Islet precursor cell (in vitro differentiated cells): ENCODE measurements at places on chromosomes 1 and 21.
A peak's percentile ranks its signal among the peaks of the same experiment; 100 is the strongest.

DNA sequence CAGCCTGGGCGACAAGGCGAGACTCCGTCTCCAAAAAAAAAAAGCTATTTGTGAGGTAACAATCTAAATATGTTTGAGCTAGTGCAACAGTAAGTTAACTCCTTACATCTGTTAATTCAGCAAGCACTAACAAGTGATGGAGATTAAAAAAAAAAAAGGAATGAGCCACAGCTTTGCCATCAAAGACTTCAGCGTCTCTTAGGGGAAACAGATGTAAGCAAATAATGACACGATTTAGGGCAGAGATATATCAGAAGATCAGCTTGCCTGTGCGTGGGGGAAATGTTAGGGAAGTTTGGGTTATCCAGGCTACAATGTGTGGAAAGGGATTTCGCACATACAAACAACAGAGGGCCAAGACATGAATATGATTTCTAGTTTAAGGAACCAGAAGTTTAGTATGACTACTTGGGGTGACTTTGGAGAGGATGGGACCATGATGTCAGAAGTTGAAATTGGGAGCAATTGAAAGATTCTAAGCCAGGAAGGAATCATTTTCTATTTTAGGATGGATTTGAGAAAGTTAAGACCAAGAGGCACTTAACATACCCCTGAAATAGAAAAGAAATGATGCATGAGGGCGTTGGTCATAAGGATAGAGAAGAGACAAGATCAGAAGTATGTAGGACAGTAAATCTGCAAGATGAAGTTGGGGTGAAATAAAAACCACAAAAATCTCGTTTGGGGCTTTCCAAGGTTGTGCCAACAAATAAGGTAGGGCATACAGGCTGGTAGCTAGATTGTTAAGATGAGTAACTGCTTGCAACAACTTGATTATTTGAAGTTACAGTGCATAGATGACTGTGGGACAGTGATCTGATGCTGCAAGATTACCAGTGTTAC lies 2.4 kb upstream of the BRWD1 start:
- DNase-seq = no peak

GRCh38 chr1:66415866-66416265 lies 118.1 kb upstream of the SGIP1 start:
- DNase-seq = no peak

GRCh38 chr1:177914603-177915002 lies 55.3 kb downstream of the SEC16B start:
- DNase-seq = no peak

- DNase-seq = no peak
Observed at GRCh38 chr1:242086706-242087105, 87.8 kb upstream of the MAP1LC3C start.

DNA sequence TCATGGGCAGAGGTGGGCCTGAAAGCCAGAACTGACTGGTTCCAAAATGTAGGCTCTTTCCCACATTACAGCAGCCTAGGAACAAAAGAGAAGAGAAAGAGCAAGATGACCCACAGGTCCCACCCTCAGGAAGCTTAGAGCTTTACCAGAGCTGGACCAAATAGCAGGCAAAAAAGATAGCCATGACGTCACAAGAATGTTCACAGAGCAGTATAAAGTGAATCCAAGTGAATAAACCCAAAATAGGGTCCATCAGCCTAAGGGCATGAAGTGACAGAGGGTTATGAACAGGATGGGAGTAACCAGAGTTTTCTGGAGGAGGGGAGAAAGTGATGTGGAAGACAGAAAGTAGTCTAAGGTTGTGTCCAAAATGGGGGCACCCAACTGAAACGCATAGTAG lies 221.2 kb downstream of the KCNH1 start:
- DNase-seq = no peak

- DNase-seq = no peak
Observed at GRCh38 chr1:156384007-156384406, 15.0 kb downstream of the RHBG start.

DNA sequence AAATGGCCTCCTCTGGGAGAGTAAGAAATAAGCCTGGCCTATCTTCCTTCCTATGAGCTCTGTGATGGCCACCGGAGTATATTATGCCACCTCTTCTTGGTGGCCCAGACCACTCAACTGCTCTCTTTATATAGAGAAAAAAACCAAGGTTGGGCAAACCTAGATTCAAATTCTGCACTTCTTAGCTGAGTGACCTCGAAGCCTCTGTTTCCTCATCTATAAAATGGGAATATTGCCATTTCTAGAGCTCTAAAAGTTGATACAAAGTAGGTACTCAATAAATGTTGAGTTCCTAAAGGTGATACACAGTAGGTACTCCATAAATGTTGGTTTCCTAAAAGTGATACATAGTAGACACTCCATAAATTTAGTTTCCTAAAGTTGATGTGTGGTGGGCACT lies 120.7 kb downstream of the HLCS start:
- DNase-seq = no peak

DNA sequence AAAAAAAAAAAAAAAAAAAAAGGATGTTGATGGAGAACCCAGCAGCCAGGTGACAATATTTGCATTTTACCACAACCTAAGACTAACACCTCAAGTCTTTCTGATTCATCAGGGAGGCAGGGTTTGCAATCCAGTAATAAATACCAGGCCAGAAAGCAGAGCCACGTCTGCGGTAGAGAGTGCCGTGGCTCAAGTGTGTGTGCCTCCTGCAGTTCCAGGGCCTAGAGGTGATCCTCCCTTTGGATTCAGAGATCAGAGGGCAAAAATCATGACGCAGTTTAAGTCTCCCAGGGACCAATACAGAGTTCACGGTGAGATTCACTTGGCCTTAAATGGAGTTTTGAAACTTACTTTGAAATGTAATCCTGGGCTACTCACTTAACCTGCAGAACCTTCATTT lies 34.9 kb downstream of the TMCO4 start:
- no peak for DNase-seq

GRCh38 chr1:209375671-209376365 lies 207.7 kb upstream of the CAMK1G start:
- DNase-seq = no peak

- DNase-seq = no peak
Observed at GRCh38 chr1:155260276-155260675, 1.9 kb downstream of the SCAMP3 start.

- no peak for DNase-seq
Observed at GRCh38 chr1:93519199-93519829, 71.4 kb downstream of the FNBP1L start.

DNA sequence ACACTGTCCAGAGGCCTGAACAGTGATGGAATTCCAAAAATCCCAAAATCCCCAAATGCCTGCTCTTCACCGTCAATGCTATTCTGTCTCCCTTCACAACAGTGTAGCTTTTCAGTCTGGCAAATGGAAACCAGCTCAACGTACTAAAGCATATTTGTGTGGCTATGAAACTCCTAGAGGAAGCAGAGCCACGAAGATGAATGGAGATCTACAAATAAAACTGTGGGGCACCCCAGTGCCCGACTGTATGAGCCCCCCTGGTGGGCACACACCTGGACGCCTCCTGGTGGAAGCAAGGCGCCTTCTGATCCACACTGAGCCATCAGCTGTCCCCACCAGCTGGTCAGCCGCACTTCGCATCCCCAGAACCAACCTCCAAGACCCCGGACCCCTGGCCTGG lies 129.1 kb upstream of the SOD1 start:
- DNase-seq = no peak

- no peak for DNase-seq
Observed at GRCh38 chr1:3912809-3913685, 13.0 kb upstream of the C1orf174 start.

DNA sequence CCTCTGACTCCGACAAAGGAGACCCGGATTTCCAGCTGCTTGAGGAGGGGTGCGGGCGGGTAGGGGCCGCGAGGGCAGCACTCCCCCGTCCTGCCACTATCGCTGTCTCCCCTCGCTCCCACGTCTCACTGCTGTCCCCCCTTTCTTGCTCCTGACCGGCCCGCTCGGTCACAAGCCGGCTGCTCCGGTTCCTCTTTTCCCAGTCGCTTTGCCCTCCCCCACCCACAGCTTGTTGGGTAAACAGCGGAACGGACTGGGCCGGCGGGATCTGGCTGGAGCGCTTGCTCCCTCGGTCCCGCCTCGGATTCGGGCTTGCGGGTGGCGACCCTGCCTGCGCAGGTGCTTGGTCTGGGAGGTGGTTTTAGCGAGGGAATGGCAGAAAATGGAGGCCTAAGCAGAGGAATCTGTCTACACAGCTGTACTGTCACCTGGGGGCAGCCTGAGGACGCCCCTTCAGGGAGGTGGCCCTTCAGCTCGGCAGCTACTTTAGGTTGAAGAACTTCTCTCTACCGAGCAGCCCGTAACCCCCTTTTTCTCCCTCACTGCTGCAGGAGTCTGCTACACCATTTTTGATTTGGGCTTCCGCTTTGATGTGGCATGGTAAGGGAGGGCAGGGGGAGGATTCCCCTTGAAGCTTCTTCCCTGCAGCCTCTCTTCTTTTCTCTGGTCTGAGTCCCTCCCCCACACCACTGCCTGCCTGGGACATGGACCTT lies 645 bp downstream of the ATP6V0B start:
- no peak for DNase-seq

GRCh38 chr1:204087893-204088528 lies 15.1 kb downstream of the SOX13 start:
- no peak for DNase-seq

DNA sequence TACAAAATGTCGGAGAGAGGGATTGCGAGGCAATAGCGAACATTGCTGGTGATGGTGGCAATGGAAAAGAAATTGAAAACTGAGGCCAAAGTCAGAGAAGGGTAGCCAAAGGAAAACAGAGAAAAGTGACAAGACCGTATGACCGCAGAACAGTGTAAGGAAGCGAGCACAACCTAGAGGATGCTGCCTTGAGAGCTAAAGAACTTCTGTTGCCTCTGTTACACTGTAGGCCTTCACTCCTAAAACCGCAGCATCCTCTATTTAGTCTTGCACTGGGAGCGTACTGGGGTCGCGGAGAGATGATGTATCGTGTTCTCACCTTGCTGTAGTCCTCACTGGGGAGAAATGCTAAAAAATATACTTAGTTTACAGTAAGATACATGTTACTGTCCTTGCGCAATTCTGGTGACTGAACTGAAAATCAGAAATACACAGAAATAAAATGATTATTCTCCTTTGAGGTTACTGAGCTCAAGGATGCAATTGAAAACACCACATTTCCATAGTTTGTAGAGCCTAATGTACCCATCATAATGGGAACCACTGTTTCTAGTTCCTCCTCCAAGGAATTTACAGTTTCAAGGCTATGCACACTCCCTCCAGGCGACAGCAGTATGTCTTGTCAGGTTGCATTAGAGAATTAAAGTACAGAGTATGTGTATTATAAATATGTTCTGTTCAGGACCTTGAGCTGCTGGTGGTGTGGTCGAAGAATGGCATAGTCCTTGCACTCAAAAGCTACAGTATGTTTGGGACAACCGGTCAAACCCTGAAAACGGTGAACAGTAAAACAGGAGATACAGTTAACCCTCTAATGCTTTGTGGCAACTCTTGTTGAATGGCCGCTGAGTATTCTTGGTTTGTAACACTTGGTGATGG lies 1.3 kb downstream of the NEK7 start:
- no peak for DNase-seq

DNA sequence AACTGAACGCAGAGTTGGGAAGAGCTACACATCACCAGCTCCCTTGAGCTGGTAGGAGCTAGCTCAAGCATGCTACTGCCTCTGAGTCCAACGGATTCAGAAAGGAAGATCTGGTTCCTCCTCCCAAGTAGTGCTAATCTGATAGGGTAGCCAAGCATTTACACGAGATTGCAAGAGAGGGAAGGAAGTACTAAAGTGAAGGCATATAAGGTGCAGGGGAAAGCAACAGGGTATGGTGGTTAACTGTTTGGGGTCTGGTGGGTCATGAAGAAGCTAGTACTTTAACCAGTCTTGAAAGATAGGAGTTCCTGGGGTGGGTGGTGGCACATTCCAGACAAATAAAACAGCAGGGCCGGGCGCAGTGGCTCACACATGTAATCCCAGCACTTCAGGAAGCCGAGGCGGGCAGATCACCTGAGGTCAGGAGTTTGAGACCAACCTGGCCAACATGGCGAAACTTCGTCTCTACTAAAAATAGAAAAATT lies 20.2 kb upstream of the ZNF436 start:
- no peak for DNase-seq

DNA sequence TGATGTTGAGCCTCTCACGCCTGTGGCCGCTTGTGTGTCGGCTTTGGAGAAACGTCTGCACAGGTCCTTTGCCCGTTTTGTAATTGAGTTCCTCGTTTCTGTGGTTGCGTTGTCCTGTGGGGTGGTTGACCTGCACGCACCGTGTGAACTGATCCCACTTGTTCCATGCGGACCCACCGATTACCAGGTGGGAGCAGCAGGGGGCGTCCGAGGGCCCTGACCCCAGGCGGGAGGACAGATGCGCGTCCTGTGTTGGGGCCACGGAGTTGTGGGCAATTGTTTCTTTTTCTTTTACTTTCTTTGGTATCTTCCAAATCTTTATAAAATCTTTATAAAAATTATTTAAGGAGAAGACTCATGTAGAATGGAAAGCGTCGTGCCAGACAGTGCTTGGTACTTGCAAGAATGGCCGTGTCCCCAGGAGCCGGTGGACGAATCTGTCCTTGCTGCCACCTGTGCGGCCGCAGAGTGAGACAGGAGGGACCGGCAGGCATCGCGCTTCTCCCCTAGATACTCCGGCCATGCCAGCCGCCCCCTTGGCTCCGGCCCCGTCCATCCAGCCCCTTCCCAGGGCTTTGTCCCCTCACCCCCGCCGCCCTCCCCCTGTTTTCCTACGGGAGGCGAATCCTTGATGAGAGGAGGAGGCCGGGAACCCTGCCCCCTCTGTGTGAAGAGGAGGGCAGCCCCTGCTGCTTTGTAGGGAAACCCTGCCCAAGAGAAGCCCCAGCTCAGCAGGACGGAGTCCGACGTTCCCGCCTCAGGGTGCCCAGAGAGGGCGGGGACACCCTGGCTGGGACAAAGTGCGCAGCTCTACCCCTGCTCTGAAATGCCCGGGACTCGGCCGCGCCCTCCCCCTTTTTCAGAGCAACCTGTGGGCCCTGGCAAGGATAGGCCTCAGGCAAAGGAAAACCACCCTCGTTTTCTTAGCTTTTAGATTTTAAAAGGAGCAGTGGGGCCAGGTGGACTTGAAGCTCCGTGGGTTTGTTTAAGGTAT lies 41.7 kb downstream of the PRKCZ start:
- peak; percentile 81 for DNase-seq

DNA sequence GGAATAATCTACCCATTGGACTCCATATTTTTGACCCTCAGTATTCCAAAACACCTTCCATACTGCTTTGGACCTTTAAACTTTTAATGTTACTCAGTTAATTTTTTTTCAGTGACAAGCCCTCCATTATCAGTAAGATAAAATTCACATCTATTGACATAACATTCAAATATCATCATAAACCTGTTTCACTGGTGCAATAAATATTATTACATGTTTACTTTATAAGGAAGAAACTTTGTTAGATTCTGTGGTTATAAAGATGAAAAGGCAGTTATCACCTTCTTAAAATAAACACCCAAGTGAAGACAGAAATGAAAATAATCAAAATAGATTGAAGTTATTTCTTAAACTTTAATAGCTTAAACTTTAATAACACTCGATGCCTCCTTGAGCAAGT lies 758.5 kb upstream of the ADGRL2 start:
- no peak for DNase-seq
